ENCODE measurements at places on chromosomes 4 and X.
A peak's percentile ranks its signal among the peaks of the same experiment; 100 is the strongest.

GRCh38 chrX:5681159-5681558 lies 547.5 kb downstream of the NLGN4X start:
- DNase-seq = peak; percentile 13

DNA sequence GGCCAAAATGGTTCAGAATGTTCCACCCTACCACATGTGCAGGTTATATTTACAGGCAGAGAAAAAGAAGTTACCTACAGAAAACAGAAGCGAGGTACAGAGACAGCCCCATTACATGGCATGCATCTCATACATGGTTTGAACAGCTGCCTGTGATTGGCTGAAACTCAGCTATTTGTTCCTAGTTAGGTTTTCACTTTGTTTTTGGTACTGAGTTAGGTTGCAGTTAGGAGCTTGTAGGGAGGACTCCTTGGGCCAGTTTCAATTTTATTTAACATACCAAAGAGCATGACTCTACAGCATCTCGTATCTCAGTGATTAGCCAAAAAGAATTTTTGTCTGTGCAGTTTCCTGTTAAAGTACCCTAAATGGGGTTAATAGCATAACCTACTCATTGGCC lies 392.0 kb downstream of the MAPK10 start:
- no peak for DNase-seq

DNA sequence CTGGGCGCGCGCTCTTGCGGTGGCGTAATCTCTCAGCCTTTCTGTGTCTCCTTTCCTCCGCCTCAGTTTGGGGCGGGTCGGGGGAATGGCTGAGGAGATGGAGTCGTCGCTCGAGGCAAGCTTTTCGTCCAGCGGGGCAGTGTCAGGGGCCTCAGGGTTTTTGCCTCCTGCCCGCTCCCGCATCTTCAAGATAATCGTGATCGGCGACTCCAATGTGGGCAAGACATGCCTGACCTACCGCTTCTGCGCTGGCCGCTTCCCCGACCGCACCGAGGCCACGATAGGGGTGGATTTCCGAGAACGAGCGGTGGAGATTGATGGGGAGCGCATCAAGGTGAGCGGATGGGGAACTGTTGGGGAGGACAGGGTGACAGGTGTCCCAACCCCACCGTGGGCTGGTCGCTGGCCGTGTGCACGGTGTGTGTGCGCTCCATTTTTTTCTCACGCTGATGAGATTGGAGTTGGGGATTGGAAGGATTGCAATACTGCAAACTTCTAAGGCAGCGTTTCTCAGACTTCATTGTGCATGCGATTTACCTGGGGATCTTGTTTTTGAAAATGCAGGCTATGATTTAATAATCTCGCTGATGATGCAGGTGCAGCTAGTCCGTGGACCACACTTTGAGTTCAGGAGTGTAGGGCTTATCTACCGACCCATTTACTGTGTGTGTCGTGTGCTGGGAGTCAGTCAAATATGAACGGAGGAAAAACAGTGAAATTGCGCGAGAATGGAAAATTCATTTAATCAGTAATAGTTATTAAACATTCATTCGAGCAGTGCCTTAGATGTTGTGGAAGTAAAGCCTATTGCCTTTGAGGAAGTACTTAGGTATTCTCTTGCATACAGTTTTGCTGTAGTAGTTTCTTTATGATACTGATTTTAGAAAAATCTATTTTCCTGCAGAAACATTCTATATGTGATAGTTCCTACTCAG lies at the start of gene RAB33B:
Gene RAB33B, plus strand, starts transcription at position 11 of the 935 bp plus-strand sequence. Its CDS starts 75 bp downstream, at position 86.
- peak; percentile 19 for DNase-seq

- DNase-seq = no peak
Observed at GRCh38 chr4:113512880-113513279, 248.7 kb downstream of the CAMK2D start.

GRCh38 chr4:4392501-4393183 lies 5.7 kb downstream of the NSG1 start:
- DNase-seq = peak; percentile 97

- no peak for DNase-seq
Observed at GRCh38 chrX:3771766-3772165, 58.3 kb upstream of the PRKX start.
